Left renal cortex interstitium (tissue), 4 donors: ENCODE measurements at places on chromosomes 6 and 20.

GRCh38 chr20:50309280-50309763 lies 118.7 kb downstream of the CEBPB start:
- no peak for DNase-seq

DNA sequence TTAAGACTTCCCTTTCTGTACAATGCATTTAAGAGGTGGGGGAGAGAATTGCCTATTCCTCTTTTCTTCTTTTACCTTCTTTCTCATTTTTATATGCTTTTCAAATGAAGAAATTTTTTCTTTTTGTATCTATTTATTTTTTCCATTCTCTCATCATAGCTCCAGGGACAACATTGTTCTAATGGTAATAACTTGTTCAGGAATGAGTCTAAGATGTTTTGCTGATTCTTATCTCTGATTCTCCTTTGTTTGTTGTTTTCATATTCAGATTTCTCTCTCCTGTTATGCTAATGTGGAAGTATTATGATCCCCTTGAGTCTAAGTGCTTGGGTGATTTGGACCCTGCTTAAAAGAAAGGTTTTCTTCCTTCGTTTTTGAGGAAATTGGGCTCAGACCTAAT lies 451.6 kb downstream of the CDKAL1 start:
- DNase-seq, result no peak

DNA sequence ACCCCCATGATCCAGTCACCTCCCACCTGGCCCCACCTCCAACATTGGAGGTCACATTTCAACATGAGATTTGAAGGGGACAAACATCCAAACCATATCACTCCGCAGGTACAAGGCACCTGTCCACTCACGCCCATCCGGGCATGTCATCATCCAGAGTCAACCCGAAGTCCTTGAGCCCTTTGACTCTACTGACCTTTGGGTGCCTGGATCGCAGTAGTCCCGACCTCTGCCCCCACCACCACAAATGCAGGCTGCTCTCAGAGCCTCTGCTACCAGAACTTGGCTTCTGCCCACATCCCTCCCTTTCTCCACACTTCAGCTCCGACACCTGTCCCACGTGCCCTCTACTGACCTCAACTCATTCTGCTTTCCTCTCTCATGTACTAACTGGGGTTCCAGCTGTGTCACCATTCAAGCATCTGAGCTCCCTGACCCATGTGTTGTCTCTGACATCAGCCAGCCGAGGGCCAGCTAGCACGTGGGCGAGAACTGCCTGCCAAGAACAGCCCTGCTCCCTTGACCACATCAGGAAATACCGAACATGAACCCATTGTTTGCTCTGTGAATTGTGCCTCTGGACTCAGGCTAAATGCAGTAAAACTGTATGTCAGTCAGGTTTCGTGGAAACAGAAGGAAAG lies 498.3 kb upstream of the SULF2 start:
- no peak for DNase-seq

- DNase-seq, result peak; percentile 46
These were observed 332.5 kb downstream of the CD83 start for GRCh38 chr6:14450133-14450504.

DNA sequence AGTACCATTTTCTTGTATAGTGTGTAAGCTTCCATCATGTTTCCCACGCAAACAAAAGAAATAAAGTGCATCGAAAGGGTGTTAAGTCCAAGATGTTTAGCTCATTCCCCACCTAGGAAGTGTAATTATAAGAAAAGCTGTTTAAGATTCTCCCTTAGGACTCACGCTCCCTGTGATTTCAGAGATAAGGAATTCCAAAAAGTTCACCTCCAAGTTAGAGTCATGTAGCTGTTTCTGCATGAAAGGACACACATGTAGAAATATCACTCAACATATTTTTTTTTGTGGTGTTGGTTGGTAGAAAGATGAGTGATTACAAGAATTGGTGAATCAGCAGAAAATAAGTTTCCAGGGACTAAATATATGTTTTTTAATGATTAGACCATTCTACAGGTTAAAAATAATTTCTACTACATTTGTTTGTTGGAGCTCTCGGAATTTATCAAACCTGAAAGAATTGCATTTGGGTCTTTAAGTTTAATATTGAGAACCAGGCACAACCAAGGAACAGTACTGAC lies 10.4 kb downstream of the OPN5 start:
- no peak for DNase-seq

- DNase-seq, result no peak
These were observed 41.9 kb downstream of the SYNJ2 start for GRCh38 chr6:158023597-158023939.

GRCh38 chr6:13053006-13053461 lies 275.3 kb downstream of the TBC1D7 start:
- no peak for DNase-seq

GRCh38 chr6:155915651-155916050 lies 460.0 kb upstream of the NOX3 start:
- no peak for DNase-seq

GRCh38 chr20:41848180-41848579 lies 230.0 kb upstream of the CHD6 start:
- no peak for DNase-seq

DNA sequence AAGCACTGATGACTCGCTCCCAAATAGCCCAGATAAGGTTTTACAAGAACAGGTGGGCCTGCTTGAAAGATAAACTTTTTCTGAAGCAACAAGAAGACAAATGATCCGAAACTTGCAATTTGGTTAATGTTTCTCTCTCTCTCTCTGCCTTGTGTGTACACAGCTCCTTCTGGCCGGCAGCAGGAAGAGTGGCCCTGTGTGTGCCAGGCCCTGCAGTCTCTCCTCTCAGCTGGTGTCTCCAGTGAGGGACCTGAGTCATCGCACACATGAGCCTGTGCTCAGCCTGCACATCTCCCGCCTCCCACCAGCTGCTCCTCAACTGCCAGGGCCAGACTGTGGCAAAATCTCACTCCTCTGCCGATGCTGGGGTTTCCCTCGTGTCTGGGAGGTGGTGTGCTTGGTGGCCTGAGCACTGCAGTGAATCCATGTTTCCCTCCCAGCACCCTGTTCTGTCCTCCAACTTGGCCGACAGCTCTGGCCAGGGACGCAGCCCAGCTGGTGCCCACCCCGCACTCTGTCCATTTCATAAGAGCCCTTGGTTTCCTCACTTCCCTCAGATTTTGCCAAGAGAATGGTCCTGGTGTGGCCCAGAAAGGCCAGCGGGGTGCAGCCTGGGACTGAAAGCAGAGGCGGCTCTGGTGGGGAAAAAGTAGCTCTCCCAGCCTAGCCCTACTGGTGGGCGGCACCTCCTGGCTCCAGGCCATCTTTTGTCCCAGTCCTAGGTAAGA lies 49.4 kb downstream of the ERMARD start:
- DNase-seq, result no peak

- DNase-seq, result no peak
These were observed 718.7 kb upstream of the ADGRB3 start for GRCh38 chr6:67916399-67916798.

GRCh38 chr20:53748176-53748575 lies 154.5 kb upstream of the ZNF217 start:
- no peak for DNase-seq

GRCh38 chr6:33673851-33674250 lies 37.6 kb downstream of the UQCC2 start:
- DNase-seq, result no peak

DNA sequence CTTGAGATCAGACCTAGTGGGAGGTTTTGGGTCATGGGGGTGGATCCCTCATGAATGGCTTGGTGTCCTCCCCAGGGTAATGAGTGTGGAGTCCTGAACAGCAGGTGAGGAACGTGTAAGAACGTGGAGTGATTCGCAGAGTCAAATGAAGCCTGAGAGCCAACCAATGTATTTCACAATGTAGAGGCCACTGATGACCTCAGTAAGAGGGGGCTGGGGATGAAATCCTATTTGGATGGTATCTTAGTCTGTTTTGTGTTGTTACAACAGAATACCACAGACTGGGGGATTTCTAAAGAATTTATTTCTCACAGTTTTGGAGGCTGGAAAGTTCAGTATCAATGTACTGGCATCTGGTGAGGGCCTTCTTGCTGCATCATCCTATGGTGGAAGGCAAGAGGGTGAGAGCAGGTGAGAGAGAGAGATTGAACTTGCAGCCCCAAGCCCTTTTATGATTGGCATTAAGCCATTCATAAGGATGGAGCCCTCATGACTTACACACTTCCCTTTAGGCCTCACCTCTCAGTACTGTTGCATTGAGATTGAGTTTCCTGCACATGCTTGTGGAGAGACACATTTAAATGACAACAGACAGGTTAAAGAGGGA lies 47.3 kb upstream of the HIVEP1 start:
- no peak for DNase-seq
